ENCODE measurements at places on chromosomes 12 and 14.

GRCh38 chr14:73777420-73777819, 63.2 kb upstream of the PNMA1 start:
- no peak for DNase-seq

- DNase-seq: no peak
These were observed 61.6 kb downstream of the CLMN start for GRCh38 chr14:95258156-95258555.

DNA sequence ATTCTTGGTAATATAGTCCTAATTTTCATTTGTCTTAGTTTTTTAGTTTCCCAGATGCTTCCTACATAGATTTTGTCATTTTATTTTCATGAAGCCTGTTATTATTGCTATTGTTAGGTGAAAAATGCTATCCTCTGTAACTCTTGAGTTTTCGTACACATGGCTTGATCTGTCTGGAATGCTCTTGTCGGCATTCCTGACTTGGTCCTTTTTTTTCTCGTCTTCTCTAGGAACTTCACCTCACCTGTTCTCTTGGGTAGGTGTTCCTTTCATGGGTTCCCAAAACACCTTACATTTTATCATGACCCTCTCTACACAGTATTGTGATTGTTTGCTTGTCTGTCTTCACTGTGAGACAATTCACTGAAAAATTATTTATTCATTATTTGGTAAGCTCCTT, 267.4 kb downstream of the TMTC2 start:
- no peak for DNase-seq

DNA sequence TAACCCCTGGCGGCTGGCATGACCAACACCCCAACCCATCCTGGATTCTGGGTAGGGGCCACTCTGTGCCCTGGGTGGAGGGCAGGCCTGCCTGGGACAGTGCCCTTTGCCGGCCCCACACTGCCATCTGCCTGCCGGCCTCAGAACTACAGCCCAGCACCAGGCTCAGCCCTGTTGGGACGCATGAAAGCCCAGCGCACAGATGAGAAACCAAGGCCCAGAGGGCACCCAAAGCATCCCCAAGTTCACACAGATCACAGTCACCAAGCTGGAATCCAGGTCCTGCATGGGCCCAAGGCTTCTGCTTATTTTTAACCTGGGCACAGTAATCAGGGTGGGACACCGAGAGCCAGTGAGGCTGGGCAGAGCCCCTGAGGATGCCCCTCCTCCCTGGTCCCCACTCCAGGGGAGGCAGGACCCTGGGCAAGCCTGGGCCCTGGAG, 26.2 kb downstream of the RFLNA start:
- peak; percentile 57 for DNase-seq

GRCh38 chr14:34796902-34797301, 78.3 kb downstream of the BAZ1A start:
- no peak for DNase-seq

- DNase-seq: no peak
These were observed 116.1 kb downstream of the C12orf42 start for GRCh38 chr12:103379670-103380069.

- peak; percentile 8 for DNase-seq
These were observed 5.5 kb downstream of the SETD3 start for GRCh38 chr14:99475179-99475578.

DNA sequence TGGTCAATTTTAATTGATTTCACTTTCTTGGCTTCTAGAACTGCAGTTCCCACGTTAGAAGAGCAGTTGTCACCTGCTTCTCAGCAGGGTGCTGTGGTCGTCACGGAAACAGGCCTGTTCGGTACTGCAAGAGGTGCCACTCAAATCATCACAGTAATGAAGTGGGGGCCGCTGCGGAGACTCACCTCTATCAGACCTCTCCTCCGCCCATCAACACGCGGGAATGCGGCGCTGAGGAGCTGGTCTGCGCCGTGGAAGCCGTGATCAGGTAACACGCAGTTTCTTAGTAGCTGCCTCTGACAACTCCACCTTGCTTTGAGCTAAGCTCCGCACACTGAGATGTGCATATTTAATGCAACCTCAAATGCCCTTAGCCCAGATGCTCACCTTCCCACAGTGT, 107.2 kb downstream of the UNC79 start:
- DNase-seq: no peak

DNA sequence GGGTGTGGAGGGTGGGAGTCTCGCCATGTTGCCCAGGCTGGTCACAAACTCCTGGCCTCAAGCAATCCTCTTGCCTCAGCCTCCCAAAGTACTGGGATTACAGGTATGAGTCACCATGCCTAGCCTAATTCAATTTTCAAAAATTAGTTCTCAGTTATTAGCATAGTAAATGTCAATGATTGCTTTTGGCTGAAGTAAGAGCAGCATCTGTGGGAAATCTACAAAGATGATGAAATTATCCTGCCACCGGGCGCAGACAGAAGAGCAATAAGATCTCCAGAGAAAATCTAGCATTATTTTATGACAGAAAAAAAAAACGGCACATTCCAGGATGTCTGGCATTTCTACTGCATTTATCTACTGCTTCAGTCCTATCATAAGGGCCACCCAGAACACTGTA, 97.9 kb upstream of the DAAM1 start:
- DNase-seq: peak; percentile 13

GRCh38 chr14:30651937-30652336, 29.8 kb downstream of the SCFD1 start:
- DNase-seq: no peak

GRCh38 chr12:51222461-51222860, 4.6 kb upstream of the POU6F1 start:
- no peak for DNase-seq

DNA sequence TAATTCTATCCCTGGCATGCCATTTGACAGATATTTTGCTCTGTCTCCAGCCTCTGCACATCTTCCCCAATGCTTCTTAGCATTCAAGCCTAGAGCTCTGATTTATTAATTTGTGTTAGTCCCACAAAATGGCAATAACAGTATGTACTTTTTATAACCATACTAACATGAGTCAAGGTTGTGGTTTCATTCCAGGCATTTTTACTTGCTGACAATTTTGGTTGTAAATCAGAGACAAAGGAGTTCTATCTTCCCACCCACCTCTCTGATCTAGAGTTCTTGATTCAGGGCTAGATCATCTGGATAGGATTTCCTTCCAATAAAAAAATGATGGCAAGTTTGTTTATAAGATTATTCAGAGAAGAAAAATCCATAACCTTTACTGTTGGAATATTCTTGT, 18.5 kb upstream of the CISTR start:
- DNase-seq: peak; percentile 98

DNA sequence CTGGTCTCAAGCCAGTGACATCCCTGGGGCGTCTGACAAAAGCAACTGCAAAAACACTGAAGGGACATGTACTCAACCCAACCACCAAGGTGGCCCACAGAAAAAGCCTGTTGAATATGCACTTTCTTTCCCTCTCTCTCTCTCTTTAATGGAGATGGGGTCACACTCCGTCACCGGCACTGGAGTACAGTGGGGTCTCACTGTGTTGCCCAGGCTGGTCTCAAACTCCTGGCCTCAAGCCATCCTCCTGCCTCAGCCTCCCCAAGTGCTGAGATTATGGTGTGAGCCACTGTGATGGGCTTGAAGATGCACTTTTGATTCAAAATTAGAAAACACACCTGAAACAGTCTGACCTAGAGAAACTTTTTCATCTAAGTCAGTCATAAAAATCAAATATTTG, 7.2 kb upstream of the CD27 start:
- DNase-seq: no peak
